ENCODE measurements at places on chromosomes 2 and 18.

DNA sequence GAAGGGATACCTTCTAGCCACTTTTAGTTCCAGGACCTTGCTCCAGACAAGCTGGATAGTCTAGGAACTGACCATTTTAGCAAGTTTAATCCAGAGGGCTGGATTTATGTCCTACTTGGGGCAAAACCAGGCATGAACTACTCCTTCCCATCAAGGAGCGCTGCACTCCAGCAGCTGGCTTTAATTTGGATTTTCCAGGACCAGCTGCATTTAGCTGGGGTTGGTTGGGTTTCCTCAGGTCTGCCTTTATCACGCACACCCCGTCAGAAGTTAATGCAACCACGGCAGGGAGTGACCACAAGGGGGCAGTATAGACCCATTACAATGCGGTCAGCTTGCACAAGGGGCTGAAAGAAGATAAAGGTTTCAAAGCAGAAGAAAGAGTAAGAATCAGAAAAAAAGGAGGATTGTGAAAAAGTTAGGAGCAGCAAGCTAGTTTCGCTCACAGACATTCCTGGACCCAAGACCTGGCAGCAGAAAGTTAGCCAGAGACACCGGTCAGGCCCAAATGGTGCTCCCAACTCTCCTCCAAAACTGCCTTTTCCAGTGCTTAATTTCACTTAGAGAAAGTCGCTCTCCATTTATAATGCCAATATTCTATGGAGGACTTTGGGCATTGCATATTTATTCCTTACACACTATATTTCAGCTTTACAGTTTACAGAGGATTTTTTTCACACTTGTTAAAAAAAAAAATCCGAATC, 40.1 kb downstream of the SLC4A1AP start:
- no peak for DNase-seq

DNA sequence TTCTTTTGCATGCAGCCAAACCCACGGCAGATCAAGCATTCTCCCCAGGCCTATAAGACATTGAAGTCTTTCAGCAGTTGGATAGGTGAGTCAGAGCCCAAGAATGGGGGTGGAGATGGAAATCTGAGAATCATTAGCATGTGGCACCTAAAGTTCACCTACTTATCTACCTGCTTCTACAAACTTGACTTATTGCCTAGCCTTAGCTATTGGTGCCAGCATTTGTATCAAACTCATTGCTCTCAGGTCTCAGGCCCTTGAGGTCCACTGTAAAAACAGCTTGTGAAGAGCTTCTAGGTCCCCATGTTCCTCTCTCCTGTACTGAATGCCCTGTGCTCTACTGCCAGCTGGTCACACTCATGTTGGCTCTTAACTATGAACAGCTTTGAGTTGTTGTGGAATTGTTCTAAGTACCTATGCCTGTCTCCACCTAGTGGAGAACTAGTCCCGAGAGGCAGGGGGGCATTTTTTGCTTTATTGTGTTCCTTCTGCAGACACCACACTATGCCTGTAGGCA, 278.4 kb upstream of the SPRED2 start:
- DNase-seq: no peak

- DNase-seq: peak; percentile 59
Measured at GRCh38 chr2:100262555-100263320, 59.6 kb downstream of the LONRF2 start.

DNA sequence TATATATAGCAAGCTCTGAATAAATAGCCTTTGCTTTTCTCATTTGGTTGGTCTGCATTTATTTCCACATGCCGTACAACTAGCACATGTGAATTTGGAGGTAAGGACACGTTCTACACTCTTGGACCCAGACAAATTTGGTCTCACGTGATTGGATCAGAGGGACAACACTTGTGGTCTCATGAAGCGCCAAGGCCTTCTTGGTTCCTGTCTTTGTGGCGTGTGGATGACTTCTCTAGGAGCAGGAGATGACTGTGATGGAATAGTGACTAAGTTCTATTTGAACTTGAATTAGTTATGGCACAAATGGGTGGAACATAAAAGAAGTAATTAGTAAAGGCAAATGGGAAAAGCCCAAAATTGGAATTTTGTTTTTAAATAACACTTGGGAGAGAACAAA, 206.9 kb downstream of the BCL2 start:
- DNase-seq: no peak

- DNase-seq: no peak
Measured at GRCh38 chr18:6222271-6222670, 192.4 kb downstream of the L3MBTL4 start.

Data from spinal cord (tissue), 10 donors.